ENCODE measurements at places on chromosomes 11 and 22. TPM values are rescaled to one million over a fixed set of nuclear protein-coding genes. Genes with fewer than 3 reads are reported as not detected.
A peak's percentile ranks its signal among the peaks of the same experiment; 100 is the strongest.

GRCh38 chr22:29821291-29822016, 16.6 kb downstream of the ASCC2 start:
- no peak for DNase-seq

DNA sequence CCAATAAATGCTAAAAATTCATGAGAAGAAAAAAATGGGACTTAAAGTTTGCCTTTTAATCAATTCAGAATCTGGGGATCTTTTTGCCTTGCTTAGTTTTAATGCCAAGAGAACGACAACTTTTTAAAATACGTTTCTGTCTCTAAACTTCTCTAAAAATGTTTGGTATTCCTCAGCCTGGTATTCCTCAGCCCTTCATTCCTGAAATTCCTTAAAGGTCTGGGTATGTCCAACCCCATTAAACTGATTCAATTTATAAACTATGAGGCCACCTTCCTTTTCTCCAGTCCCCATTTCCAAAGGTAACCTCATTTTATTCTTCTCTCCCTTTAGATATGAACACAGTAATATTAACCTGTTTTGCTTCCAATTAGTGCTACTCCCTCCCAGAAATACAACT, 16.6 kb downstream of the POLA2 start:
- DNase-seq: no peak

The FREY1 gene
- 1.8 TPM for total RNA-seq

- DNase-seq: peak; percentile 94
Observed at GRCh38 chr22:38205261-38206128, 3.7 kb downstream of the MAFF start.
